ENCODE measurements at places on chromosomes 1 and 21.

DNA sequence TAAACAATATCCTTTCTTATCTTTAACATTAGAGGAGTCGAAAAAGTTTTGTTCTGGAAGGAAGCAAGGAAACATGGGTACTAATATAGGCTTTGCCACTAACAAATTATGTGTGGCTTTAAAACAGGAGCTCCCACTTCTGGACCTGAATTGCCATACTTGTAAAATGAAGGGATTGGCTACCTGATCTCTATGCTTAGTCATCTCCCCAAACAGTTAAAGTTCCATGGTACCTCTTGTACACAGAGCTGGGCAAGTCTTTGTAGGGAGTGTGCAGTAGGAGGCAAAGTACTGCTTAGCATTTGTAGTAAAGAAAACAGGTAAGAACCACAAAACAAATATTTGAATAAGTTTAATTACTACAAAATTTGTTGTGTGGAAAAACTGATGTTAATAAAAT is 81.3 kb downstream of the MAST2 start:
- DNase-seq, result no peak

DNA sequence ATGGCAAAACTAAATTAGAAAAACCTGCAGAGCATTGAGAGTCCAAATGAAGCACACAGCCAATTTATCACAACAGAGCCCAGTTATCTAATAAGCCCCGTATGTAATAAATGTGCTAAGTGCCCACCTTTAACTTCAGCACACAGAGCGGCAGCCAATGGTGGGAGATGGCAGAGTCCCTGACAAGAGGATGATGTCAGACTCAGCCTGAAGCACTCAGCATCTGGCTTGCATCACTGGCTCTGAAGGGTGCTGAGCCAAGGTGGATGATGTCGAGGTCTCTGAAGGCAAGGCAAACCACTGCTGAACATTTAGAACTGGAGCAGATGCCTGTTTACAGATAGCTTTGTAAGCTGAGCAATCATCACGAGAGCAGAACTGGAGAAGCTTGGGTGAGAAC is 118.3 kb downstream of the NUF2 start:
- no peak for DNase-seq

- no peak for DNase-seq
Observed at GRCh38 chr1:77036560-77036959, 169.3 kb downstream of the ST6GALNAC5 start.

DNA sequence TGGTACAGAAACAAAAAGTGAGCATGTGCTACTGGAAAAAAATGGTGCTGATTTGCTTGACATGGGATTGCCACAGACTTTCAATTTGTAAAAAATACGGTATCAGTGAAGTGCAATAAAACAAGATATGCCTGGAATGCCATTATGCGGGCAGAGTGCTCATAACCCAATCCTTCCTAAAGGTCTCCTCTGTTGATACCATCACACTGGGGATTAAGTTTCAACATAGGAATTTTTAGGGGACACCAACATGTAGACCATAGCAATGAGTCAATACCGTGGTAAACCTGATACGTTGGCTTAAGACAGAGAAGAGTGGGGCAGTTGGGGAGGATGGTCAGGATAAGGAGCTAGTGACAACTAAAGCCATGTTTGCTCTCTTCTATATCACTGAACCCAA is 20.5 kb downstream of the MX1 start:
- DNase-seq, result no peak

DNA sequence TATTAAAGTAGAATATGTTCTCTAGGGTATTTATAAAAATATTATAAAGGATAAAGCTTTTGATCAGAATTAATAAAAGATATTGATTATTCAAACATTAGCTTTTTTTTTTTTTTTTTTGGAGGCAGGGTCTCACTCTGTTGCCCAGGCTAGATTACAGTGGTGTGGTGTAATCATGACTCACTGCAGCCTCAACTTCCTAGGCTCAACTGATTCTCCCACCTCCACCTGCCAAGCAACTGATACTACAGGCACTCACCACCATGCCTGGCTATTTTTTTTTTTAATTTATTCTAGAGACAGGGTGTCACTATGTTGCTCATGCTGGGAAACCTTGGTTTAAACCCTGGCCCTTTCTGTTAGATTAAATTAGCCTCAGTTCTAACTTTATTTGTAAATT is 188.3 kb downstream of the CLEC20A start:
- no peak for DNase-seq

- no peak for DNase-seq
Observed at GRCh38 chr1:172351754-172352161, 68.7 kb upstream of the C1orf105 start.

GRCh38 chr1:196063952-196064351 is 544.3 kb downstream of the KCNT2 start:
- no peak for DNase-seq

- DNase-seq, result no peak
Observed at GRCh38 chr21:35578347-35578782, 482.0 kb downstream of the SETD4 start.

DNA sequence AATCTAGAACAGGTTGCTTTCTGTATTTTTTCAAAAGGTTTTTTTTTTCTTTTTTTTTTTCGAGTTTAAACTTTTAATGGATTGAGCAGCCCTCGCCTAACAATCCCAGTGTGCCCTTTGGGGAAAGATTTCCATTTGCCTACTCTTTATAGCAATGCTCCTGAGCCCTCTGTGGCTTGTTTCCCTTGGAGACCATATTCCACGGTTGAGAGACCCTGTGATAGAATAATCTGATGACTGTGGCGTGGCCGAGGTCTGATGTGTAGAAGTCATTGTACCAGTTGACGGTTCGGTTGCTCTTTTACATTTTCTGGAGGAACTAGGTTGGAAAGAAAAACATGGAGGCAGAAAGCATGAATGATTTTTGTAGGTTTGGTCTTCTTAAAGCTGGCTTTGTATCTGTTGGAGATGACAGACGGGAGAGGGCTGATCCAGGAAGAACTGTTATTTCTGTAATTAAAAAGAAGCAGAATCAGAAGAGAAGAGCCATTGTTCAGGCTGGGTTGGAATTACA is 305.7 kb upstream of the NRIP1 start:
- DNase-seq, result no peak

- DNase-seq, result no peak
Observed at GRCh38 chr1:225670806-225671733, 18.1 kb upstream of the ENAH start.

DNA sequence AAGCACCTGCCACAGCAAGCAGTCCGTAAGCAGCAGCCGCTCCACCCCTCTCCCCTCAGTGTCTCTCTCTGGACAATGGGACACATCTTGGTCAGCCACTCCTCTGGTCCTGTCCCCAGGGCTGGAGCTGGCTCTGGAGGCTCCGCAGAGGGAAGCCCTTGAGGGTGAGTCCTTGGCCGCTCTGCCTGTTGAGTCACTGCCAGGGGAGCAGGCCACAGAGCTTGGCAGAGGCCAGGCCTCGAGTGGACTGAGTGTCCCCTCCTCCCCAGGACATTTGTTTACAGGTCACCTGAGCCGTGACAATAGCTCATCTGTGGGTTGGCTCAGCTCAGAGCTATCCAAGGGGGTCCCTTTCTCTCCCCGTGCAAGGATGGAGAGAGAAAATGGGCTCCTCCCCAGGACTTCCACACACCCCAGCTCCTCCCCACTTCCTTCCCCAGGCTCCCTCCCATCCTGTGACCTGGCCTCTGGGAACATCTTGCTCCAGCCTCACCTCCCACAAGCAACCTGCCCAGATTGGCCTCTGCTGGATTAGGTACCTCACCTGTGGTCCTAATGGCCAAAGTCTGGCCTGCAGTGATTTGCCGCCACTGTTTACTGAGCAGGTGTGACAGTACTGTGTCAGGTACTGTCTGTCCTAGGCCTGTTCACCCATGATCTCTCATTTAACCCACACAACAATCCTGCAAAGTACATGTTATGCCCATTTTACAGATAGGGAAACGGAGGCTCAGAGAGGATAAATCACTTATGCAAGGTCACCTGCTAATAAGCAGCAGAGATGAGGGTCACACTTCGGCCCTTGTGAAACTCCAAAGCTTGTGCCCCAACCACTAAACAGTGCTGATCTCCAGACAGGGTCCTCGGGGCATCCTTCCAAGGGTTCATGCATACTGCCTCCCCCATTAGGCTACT is 4.8 kb downstream of the FAM131C start:
- no peak for DNase-seq

- no peak for DNase-seq
Observed at GRCh38 chr1:209622841-209623829, 29.1 kb downstream of the LAMB3 start.

GRCh38 chr1:224298346-224299330 is 31.3 kb downstream of the NVL start:
- DNase-seq, result no peak

DNA sequence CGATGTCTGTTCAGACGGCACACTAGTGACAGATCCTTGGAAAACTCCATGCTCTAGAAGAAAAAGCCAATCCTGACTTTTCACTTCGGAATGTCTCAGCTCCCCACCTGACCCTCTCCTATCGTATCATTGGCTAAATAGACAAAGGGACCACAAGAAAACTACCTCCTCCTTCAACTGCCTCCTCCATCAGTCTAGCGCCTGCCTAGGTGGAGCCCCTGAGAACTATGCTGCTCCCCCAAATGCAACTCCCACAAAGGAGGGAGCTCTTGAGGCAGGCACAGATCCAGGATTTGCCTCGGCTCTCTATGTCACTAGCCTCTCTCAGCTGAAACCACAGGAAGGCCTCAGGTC is 148.4 kb downstream of the TOMM20 start:
- DNase-seq, result no peak

DNA sequence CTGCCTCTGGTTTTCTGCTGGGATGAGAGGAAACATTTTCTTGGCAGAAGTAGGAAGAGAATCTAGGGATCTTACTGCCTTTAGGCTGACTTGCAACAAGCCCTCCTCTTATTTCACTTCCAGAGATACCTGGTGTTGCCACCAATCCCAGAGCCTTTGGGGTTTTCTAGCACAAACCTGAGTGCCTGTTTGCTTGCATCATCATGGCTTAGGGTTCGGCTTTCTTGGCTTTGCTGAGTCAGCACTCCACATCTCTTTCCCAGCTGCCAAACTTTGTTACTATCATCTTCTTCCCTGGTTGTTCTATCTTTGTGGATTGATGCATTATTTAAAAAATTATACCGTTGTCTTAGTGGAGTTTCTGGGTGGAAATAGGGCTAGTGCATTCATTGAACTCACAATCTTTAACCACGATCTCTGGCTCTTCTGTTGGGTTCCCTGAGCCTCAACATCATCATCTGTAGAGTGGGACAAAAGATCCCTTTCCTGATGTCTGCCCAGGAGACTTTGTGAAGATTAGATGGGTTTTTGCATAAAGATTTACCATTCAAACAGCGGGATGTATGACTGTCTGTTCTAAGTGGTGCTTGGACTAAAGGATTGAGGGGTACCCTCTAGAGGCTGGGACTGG is 76.6 kb upstream of the SELENON start:
- DNase-seq, result no peak

GRCh38 chr1:7403265-7404045 is 367.6 kb upstream of the VAMP3 start:
- DNase-seq, result no peak

DNA sequence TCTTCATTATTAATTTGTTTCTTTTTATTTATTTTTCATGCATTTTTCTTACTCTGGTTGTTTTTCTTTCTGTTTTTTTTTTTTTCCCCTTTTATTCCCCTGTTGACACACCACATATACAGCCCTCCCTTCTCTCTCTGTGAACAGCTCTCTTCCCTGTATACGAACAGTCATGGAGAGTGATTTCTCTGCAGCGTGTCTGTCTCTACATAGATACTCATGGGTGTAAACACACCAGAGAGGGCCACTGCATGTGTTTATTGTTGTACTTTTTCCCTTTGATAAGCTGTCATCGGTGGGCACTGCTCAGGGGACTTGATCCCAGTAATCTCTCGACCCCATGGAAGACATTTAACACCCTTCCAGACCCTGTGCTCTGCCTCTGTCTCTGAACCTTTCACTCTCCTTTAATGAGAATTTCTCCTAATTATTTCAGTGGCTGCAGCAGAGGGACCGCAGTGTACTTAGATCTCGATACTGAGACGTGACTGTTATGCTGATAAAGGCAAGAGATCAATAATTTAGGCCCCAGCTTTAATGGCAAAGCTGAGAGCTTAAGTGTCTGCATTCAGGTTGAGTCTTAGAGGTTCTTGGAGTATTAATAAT is 113.1 kb downstream of the PBX1 start:
- no peak for DNase-seq

GRCh38 chr1:205376739-205377138 is 20.0 kb upstream of the KLHDC8A start:
- DNase-seq, result no peak

GRCh38 chr1:5913078-5913845 is 79.0 kb downstream of the NPHP4 start:
- no peak for DNase-seq

DNA sequence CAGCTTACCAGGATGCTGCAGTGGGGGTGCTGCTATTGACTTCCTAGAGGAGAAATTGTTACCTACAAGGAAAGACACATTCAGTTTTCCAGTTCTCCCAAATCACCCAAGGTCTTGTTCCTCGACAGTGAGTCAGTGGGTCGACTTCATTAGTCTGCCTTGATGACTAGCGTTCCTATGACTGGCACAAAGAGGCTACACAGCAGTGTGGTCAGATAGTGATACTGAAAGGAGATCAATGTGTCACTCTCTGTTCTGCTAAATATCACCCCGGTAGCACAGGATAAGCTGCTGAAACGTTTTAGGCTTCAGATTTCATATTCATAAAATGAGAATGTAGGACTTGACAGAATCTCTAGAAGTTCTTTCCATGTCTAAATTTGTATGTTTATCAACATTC is 357.4 kb downstream of the LMX1A start:
- DNase-seq, result no peak

DNA sequence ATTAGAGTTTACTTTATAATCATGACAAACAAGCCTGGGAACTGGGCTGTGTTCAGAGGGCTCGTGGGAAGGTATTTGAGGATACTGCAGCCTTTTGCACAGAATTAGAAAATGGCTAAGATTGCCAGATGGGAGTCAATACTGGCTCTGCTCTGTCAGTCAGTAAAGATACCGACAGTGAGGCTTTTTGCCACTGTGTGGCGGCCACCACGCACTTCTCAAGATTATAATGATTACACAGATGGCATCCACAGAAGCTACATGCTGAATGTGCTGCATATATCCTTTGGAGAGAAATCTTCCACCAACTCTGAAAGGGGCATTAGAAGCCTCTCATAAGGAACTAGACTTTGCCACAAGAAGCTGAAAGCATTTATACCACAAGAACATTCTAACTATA is 213.4 kb upstream of the PTBP2 start:
- DNase-seq, result no peak

GRCh38 chr1:192010406-192010805 is 147.9 kb upstream of the RGS18 start:
- DNase-seq, result no peak

DNA sequence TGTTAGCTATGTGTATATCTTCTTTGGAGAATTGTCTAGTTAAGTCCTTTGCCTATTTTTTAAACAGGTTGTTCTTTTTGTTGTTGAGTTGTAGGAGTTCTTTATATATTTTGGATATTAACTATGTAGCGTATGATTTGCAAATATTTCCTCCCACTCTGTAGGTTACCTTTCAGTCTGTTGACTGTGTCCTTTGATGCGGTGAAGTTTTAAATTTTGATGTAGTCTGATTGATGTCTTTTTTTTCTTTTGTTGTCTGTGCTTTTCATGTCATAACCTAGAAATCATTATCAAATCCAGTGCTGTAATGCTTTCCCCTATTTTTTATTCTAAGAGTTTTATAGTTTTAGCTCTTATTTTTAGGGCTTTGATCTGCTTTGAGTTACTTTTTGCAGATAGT is 8.7 kb upstream of the KISS1 start:
- DNase-seq, result no peak

Measured in activated naive CD8-positive, alpha-beta T cell treated with anti-CD3 and anti-CD28 coated beads, Interleukin-2, amount 10 ng/mL, durations not matched to agents 7 days and 5 days (primary cell).